ENCODE measurements at places on chromosomes 12 and 14.
A peak's percentile ranks its signal among the peaks of the same experiment; 100 is the strongest.

GRCh38 chr14:70027785-70028428 is 148.7 kb downstream of the SMOC1 start:
- DNase-seq: peak; percentile 29

DNA sequence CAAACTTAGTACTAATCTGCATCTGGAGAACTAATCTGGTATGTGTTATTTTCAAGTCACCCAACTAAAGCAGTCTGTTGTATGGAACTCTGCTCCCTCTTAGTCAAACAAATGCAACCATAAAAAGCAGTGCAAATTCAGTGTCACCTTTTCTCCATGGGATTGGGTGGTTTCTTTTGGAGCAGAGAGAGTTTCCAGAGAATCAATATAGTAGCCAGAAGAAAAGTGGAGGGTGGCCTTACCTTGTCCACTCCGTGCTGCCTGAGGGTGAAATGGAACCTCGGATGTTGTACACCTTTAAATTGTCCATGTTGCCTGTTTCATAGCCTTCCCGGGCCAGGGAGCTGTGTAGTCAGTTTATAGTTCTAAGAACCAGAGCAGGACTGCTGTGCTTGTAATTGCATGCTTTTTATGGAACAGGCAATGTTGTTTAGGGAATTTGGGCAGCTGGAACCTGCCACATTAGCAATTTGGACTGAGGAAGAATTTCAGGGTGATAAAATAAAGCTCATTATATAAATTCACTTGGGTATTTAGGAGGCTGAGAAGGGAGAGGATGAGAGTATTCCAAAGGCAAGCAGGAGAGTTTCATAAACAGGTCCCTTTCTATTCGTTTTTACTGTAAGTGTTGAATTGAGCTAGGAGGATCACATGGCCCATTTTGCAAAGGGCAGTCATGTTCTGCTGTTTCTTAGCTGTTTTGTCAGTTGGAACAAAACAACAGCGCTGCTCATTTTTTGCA is 60.5 kb downstream of the CRADD start:
- no peak for DNase-seq

GRCh38 chr12:56143217-56143616 is 9.2 kb upstream of the MYL6B start:
- no peak for DNase-seq

DNA sequence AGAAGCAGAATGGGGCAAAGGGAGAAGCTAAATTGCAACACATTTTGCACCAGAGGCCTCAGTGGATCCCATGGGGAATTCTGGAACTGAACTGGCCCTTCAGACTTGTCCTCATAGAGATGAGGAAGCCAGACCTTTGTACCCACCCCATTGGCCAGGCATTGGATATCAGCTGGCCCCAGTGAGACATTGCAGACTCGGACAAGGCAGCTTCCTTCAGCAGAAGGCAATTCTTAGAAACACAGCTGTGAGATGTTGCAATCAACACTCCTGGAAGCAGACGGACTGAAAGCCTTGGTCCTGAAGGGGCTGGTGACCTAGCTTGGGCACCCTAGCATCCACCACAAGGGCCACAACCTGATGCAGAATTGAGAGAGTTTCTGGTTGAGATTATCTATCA is 218.1 kb downstream of the MSRB3 start:
- DNase-seq: no peak

- no peak for DNase-seq
These were observed 37.3 kb upstream of the FGF6 start for GRCh38 chr12:4482936-4483335.

GRCh38 chr14:79972230-79972629 is 239.1 kb downstream of the DIO2 start:
- no peak for DNase-seq

GRCh38 chr12:21502164-21502496 is 541 bp downstream of the GOLT1B start:
- DNase-seq: peak; percentile 46

- no peak for DNase-seq
These were observed 21.7 kb upstream of the VRTN start for GRCh38 chr14:74326369-74327152.

- no peak for DNase-seq
These were observed 18.5 kb upstream of the LUM start for GRCh38 chr12:91129662-91130362.

DNA sequence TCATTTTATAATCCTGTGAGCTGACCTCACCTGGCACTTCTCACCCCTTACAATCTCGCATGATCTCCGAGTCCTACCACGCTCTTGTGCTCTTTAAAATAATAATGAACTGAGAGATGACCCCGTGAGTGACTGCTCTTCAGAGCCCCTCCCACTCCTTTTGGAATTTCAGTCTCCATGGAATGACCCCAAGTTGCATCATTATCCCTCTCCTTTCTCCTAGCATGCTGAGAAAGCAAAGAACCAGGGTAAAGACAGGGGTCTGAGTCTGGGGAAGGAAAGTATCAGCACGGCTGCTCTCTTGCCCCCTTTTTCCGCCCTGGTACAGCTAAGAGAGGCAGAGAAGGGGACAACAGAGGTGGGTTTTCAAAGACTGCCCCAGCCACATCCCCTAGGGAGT is 178.3 kb upstream of the PLEKHA5 start:
- no peak for DNase-seq

DNA sequence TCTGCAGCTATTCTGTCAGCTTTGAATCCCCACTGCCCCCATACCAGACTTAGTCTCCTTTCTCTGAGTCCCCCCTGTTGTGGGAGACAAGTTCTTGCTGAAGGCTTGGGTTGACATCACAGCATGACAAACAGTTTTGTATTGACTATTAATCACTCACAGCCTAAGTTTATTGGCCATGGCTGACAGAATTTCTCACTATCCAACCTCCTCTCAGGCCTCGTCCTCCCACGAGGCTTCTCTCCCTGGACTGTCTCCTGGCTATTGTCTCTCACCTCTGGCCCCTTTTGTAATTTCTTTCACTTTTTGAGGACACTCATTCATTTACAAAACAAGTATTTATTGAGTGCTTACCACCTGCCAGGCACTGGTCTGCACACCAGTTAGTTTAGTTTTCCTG is 35.2 kb upstream of the DCD start:
- no peak for DNase-seq

DNA sequence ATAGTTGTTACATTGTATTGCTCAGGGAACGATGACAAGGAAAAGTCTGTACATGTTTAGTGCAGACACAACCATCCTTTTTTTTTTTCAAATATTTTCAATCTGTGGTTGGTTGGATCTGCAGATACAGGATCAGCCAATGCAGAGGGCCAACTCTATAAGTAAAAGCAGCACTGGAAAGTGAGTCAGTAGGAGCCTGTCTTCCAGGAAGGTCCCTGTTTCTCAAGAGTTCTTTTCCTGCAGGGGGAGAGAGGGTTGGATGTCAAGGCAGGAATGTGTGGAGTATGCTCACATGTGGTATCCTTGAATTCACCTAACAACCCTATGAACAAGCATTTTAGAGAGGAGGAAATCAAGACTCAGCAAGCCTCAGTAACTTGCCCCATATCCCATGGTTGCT is 409.1 kb downstream of the NPAS3 start:
- peak; percentile 50 for DNase-seq

- DNase-seq: no peak
These were observed 6.6 kb downstream of the TCL1A start for GRCh38 chr14:95707327-95707726.

- no peak for DNase-seq
These were observed 12.1 kb upstream of the CNIH1 start for GRCh38 chr14:54453252-54453651.

GRCh38 chr14:23172574-23172973 is 10.9 kb downstream of the SLC7A8 start:
- DNase-seq: no peak

DNA sequence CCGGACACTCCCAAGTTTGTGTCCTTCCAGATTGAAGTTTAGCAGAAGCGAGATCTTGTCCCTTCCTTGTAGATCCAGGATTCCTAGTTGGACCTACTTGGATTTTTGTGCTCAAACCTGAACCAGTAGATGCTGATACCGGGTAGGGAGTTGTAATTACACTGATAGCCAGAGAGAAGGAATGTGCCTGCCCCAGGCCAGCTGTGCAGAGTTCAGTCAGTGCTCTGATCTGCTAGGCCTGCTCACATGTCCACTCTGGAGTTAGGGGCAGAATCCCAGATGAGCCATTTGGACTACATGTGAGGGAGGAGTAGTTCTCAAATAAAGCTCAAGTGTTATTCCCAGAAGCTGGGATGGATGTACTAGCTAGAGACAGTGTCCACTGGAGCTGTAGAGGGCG is 65.7 kb downstream of the PRKCH start:
- no peak for DNase-seq

- no peak for DNase-seq
These were observed 336.4 kb downstream of the FOXG1 start for GRCh38 chr14:29102996-29103395.

GRCh38 chr12:95529693-95530225 is 21.5 kb downstream of the USP44 start:
- peak; percentile 51 for DNase-seq

GRCh38 chr14:21267431-21267845 is 1.8 kb downstream of the HNRNPC start:
- no peak for DNase-seq

GRCh38 chr14:93295541-93296220 is 37.2 kb downstream of the BTBD7 start:
- DNase-seq: no peak

DNA sequence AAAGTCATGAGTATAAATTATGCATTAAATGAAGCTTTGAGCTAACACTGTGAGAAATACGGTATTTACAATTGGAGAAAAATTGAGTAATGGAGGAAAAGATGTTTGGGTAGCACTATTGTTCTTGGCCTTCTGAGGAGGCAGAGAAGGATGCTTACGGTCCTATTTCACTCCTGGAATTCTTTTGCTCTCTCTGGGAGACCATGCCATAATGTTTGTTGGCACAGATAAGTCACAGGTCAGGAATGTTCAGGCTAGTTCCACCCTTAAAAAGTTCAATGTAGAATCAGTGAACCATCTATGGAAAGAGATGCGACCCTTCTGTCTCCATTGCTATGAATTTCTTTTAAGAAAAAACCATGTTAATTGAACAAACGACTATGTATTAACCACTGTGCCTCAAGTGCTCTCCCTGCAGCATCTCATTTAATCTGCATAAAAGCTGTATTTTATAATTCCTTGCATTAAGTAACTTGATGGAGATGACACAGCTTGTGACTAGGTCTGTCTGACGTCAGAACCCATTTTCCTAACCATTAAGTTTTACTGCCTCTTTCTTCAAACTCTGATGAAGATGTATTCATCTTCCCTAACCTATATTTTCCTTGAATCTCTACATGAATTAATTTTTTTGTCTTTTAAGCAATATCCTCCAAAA is 9.5 kb downstream of the BATF start:
- DNase-seq: peak; percentile 5

DNA sequence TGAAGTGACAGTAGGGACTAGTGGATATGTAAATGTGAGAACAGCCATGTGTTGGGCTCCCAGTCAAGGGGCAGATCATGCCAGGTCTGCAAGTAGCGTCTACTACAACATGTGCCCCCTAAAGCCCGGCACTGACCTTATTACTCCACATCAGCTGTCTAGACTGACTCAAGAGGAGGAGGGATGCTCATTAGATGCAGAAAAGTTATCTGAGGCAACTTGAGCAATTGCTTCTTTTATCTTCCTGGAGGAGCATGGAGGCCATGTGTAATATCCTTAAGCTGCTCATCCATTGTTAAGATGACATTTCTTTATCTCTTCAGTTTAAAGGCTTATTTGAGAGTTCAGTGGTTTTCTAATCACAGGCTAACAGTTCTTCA is 404.7 kb upstream of the FLRT2 start:
- DNase-seq: no peak

- DNase-seq: no peak
These were observed 1104.7 kb downstream of the SLC6A15 start for GRCh38 chr12:83807871-83808270.

DNA sequence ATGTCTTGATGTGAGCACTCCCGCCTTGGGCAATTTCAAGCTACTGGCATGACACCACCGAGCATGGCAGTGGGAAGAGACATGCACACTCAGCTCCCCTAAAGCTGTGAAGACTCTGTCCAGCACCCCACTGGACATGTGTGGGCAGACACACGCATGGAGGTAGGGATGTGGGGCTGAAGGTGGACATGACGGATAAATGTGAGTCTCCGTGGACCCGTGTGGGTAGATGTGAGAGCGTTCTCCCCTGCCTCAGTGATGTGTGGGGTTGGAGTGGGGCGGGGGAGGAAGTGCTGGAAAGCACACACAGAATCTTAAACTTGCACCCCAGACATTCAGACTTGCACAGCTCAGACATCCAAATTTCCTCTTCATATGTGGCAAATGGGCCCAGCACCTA is 12.6 kb downstream of the SLC6A12 start:
- DNase-seq: no peak

DNA sequence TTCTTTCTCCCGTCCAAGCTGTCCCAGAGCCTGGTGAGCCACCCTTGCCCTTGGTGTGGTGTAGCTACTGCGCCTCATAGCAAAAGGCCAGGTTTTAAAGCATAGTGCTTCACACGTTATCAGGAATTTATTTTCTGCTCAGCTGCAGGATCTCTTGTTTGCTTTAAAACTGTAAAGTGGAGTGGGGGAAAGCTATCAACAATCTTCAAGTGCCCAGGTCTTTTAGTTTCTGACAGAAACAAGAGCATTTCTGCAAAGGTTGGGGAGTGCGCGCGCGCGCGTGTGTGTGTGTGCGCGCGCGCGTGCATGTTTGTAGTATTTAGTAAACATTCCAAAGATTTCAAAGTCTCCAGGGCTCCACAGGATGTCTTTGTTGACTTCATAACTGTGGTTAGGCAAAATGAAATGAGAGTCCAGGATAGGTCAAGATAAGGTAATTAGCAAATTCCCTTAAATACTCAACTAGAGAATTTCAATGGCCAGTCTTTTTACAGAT is 45.5 kb downstream of the EML1 start:
- DNase-seq: peak; percentile 51

- peak; percentile 16 for DNase-seq
These were observed 24.7 kb upstream of the SGPP1 start for GRCh38 chr14:63752449-63753169.

DNA sequence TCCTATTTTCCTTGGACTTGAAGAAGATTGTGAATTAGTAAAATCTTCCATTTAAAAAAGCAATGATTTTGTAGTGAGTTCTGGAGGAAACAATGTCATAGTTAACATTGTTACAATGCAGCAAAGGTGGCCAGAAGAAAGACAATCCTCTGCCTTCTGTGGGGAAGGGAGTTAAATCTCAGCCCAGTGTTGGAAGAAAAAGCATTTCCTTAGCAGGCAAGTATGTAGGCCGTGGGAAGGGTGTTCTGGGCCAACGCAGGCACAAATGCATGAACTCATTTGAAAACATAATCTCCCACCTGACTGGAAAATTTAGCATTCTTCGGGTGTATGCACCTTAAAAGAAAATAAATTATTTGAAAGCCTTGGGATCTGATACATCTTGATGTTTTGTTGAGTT is 258.6 kb downstream of the ADAMTS20 start:
- no peak for DNase-seq
